ENCODE measurements at places on chromosomes 11 and 22. TPM values are rescaled to one million over a fixed set of nuclear protein-coding genes. Genes with fewer than 3 reads are reported as not detected.
A peak's percentile ranks its signal among the peaks of the same experiment; 100 is the strongest.

GRCh38 chr11:57501953-57502352 is 13.5 kb downstream of the SLC43A1 start:
- DNase-seq, result no peak

SIK3 gene
- total RNA-seq, result 39.6 TPM

DNA sequence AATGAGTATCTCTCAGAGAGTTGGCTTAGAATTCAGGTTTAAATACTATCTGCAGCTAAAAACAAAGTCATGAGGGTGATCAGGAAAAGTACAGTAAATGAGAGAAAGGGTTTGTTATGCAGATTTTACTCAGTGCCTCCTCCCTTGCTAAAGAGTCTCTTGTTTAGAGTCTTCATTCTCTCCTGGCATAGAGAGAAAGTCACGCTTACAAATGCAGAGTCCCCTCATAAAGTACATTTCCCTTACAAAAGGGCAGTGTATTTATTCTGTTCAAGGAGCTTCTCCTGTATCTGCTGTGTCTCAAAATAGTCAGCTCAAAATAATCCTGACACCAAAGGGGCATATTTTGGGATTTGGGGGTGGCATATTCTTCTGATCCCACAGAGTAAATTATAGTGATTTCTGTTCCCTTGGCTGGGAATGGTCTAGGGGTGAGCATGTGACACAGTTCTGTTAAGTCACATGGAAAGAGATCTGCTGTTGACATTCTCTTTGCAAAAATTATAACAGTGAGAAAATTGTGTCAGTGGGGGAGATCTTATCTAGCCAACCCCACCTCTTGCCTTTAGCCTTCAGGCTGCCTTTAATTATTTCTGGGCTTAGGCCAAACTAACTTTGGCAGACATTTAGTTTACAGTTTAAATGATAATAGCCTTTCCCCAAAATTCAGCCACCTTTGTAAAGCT is 102.9 kb downstream of the MTNR1B start:
- no peak for DNase-seq

- no peak for DNase-seq
Measured at GRCh38 chr11:45501392-45502225, 163.8 kb downstream of the CHST1 start.

DNA sequence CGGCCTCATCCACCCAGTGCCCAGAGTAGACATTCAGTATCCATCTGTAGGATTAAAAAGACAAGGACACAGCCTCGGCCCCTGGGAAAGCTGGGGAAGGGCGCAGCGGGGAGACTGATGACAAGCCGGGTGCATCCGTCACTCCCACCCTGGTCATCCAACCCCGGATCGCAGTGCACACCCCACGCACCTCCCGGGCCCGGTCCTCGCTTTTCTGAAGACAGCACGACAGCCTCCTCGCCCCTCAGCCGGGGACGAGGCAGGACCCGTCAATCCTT is 1.1 kb downstream of the FCHSD2 start:
- DNase-seq, result peak; percentile 26

DNA sequence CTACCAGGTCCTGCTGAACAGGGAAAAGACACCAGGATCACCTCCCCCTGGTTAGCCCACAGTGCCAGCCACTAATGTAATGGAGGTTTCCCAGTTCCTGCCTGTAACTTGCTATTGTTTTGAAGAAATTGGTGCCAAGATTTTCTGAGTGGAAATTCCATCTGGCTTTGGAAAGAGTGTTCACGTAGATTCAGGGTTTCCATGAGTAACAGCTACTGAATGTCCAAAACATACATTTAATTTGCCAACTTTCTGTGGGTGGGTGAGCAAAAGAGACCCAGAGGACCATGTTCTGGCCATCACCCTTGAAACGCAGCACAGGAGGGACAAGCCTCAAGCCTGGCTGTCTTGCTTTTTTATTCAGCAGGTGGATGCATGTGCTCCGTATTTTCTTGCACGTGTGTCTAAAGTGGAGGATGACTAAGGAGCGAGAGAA is 8.8 kb upstream of the DKK3 start:
- no peak for DNase-seq

DNA sequence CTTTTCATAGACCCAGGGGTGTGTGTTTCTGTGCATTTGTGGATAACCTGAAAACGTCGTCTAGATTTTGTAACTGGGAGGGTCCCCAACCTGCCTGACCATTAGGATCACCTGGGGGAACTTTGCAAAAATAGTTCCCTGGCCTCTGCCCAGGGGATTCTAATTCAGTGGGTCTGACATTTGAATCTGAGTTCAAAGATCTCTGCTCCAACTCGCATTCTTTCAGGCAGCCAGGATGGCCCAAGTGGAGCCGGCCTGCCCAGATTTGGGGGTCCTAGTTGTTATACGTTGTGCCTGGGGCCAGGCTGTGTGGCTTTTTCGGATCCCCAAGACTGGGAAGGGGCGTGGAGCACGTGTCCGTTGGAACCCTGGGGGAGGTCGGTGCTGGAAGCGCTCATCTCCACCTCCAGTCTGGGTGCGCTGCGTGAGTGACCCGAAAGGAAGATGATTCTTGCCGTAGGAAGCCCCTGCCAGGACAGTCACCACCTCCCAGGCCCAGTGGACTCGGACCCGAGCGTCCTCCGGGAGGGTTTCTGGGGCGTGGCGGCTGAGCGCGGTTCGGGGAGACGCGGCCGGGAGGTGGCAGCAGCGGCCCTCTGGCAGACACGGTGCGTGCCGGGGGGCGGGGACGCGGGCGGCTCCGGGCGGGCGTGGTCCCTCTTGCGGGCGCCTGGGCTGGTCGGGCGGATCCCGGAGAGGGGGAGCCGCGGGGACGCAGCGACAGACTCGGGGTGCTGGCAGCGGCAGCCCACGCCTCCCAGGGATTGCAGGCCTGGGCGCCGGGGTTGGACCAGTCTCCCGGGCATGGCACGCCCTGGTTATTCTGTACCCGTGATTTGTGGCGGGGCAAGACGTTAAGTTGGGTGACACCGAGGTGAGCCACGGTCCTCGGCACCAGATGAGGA is 29.2 kb upstream of the PLET1 start:
- peak; percentile 86 for DNase-seq

DNA sequence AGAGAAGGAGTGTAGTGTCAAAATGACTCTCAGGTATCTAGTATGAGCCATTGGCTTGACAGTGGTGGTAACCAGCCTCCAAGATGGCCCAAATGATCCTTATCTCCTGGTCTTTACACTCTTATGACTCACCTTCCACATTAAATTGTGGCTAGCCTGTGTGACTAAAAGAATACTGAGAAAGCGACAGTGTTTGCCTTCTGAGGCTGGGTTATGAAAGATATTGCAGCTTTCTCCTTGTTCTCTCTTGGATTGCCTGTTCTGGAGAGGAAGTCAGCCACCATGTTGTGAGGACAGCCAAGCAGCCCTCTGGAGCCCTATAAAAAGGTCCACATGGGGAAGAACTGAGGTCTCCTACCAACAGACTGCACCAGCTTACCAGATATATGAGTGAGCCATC is 15.8 kb downstream of the C11orf71 start:
- DNase-seq, result no peak

DNA sequence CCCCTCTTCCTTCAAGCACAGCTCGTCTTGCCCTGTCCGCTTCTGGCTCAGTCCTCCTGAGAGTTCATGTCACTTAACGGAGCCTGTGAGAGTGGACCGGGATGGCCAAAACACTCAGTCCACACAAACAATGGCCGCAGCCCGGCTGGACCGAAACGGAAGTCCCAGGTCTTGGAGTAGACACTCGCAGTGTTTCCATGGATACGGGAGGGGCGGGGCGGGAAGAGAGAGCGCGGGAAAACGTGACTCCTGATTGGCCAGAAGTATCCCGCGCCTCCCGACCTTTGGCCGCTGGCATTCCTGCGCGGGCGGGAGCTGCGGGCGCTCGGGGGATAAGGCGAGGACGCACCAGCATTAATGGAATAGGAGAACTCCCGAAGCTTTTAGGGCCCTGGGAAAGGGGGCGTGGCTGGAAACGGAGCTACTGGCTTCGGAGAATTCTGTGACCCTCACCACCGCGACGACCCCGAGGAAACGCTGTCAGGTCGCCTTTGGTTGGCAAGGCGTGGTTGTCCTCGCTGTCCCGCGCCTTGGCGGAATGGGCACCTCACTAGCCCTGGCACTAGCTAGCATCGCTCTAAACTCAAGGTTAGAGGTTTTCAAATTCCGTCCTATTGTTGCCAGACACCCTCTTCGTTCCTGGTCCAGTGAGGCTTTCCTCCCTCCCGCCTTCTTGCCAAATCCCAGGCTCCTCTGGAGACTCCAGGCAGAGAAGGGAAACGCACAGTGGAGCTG is at the start of the genes NLRP14 and ZNF214:
Gene NLRP14, plus strand, starts transcription at position 297 of the 735 bp plus-strand sequence. CDS start 18,108 bp downstream, outside the sequence.
Gene ZNF214, minus strand, starts transcription at position 164 of the 735 bp plus-strand sequence. CDS start 17,511 bp downstream, outside the sequence.
- no peak for DNase-seq

- DNase-seq, result no peak
Measured at GRCh38 chr22:26725012-26725676, 67.8 kb downstream of the MIAT start.

- no peak for DNase-seq
Measured at GRCh38 chr11:19632499-19632834, 80.2 kb upstream of the NAV2 start.

PARVG gene
- 146 TPM for total RNA-seq

SLC6A5 gene
- total RNA-seq, result not detected

GRCh38 chr11:86749376-86749775 is 51.0 kb upstream of the PRSS23 start:
- no peak for DNase-seq

GRCh38 chr11:96203567-96204365 is 139.2 kb downstream of the MAML2 start:
- no peak for DNase-seq

CD3E gene
- 841 TPM for total RNA-seq

HEPACAM gene
- not detected for total RNA-seq

MICAL2 gene
- total RNA-seq, result 45.5 TPM

GRCh38 chr11:120195601-120196320 is 15.1 kb upstream of the OAF start:
- no peak for DNase-seq

RRM1 gene
- total RNA-seq, result 177 TPM
